ENCODE measurements at places on chromosomes 12 and 14. TPM values are rescaled to one million over a fixed set of nuclear protein-coding genes. Genes with fewer than 3 reads are reported as not detected.

Gene TMEM63C
- 0.71 TPM for total RNA-seq

Gene HNF1A
- total RNA-seq: not detected

Gene ZNF641
- total RNA-seq: 10.2 TPM

Gene GALNT8
- 0.18 TPM for total RNA-seq

All from smooth muscle cell of bladder (primary cell).